ENCODE measurements at places on chromosomes 1 and 21.

GRCh38 chr1:37764888-37765441 is at the start of gene EPHA10:
Gene EPHA10, minus strand, starts transcription at chr1:37765120. Its CDS starts 54 bp downstream, at chr1:37765066.
- no peak for DNase-seq

GRCh38 chr21:25273959-25274358 is 333.3 kb downstream of the MRPL39 start:
- no peak for DNase-seq

- DNase-seq: no peak
Measured at GRCh38 chr1:24643363-24644099, 429 bp downstream of the SRRM1 start.

DNA sequence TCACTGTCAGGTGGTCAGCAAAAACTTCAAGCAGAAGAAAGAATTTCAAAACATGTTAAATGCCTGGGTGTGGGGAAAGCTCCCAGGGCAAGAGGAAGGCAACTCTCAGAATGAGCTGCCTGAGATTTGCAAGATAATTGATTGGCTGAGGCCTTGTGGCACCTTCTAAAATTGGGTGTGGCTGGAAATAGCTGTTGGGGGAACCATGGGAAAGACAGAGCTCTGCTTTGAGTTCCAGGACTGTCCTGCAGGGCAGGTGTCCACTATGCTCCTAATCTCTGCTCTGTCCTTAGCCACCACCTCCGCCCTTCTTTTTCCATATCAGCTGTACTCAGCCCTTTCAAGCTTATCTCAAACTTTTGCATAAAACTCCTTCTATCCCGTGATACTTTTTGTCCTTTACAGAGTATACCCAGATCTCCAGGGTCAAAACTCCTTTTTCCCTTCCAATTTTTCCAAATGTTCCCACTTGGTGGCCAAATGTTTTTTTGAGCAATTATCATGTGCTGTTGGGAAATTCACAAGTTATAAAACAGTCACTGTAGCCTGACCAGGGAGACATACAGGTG is 23.8 kb upstream of the PPP2R5A start:
- DNase-seq: no peak

DNA sequence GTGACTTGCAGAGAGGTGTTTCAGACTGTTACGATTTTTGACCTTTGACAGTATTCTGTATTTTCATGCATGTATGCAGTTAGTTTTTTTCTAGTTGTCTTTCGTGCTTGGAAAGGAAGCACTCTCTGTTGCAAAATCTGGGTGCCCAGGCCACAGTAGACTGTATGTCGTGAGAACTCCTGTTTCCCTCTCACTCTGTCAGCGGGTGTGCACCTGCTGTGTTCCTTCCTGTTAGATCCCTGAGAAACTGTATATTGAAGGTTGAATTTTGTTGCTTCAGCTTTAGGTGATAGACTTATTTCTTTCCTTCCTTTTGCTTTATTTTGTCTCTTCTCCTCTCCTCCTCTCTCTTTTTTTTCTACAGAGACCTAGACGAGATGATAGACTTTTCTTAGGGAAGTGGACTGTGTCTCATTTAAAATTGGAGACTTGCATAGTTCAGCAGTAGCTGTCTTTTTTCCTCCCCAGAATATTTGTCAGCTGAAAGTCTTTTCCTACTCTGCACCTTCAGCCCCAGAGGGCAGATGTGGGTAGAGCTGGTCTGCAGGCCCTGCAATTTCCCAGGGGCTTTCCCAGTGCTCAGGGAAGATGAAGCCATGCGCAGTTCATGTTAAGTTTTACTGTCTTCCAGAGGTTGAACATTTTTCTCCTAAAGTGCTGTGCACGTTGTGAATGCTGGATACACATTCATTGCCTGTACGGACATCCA is 1.4 kb downstream of the TRAPPC10 start:
- DNase-seq: peak; percentile 52

DNA sequence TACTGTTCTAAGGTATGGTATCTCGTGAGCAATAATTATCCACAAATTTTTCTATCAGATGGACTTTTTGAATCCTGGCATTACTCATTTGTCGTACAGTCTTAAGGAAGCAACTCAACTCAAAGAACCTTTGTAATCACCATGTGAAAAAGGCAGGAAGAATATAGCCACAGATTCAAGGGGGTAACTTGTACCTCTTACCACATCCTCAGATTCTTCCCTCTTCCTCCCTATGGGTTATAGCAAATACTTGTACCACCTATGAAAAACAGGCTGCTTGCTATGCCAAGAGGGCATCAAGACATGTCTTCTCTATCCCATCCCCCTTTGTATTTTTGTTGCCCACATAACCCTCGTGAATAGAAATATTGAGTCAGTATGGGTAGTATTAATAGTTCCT is 616.6 kb upstream of the USP24 start:
- DNase-seq: no peak

DNA sequence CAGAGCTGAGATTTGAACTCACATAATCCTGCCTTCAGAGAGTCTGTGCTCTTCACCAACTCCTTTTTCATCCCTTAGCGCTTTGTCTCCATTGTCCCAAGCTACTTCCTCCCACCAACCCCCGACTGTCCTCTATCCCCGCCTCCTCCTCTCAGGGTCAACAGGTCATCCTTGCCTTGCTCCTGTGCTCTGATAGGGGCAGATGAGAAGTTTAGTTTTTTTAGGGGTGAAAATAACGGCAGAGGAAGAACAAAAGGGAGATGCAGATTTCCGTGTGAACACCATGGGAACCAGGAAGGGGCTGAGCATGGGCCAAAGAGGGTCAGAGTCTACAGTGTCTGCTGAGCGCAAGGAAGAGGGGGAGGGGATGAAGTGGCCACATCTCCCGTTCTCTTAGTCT is 31.9 kb downstream of the GLUL start:
- no peak for DNase-seq
